ENCODE measurements at places on chromosomes 3 and 15.

GRCh38 chr15:68383161-68384074 is 48.5 kb downstream of the ITGA11 start:
- DNase-seq = peak; percentile 51

DNA sequence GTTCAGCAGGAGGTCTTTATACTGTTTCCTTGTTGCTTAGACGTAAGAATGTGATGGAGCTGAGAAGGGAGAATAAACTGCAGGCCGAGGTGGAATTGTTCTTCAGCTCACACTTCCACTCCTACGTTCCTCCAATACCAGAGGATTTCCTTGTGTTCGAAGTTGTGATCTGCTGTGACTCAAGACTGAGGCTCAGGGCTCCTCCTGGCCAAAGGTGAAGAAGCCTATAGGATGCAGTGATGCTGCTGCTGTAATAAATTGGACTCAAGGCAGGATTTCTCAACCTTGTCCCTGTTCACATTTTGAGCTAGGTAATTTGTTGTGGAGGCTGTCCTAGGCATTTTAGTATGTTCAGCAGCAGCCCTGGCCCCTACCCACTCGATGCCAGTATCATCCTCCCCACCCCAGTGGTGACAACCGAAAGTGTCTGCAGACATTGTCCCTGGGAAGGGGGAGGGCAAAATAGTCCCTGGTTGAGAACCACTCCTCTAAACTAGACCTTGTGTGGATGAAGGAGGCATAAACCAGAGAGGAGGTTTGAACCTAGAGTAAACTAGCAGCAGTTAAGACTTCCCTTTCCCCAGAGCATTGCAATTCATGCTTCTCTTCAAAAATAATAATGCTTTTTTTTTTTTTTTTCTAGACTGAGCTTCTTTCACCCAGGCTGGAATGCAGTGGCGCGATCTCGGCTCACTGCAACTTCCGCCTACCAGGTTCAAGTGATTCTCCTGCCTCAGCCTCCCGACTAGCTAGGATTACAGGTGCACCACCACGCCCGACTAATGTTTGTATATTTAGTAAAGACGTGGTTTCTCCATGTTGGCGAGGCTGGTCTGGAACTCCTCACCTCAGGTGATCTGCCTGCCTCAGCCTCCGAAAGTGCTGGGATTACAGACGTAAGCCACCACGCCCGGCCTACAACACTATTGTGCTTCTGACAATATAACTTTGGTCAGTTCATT is 11.1 kb downstream of the RAP2B start:
- no peak for DNase-seq

DNA sequence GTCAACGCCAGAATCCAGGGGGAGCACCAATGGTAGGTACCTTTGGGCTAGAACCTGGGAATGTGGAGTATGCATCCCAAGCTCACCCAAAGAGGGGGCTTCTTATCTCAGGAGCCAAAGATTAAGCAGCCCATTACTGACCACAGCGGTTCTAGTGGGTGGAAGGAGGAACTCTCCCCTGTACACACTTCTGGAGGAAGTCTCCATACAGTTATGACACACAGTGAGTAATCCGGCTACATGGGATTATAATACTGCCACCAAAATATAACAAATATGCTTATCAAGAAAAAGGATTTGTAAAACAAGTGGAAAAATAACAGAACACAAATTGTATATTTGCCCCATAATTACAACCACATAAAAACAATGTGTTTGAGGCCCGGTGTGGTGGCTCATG is 8.4 kb downstream of the MYO1E start:
- no peak for DNase-seq

DNA sequence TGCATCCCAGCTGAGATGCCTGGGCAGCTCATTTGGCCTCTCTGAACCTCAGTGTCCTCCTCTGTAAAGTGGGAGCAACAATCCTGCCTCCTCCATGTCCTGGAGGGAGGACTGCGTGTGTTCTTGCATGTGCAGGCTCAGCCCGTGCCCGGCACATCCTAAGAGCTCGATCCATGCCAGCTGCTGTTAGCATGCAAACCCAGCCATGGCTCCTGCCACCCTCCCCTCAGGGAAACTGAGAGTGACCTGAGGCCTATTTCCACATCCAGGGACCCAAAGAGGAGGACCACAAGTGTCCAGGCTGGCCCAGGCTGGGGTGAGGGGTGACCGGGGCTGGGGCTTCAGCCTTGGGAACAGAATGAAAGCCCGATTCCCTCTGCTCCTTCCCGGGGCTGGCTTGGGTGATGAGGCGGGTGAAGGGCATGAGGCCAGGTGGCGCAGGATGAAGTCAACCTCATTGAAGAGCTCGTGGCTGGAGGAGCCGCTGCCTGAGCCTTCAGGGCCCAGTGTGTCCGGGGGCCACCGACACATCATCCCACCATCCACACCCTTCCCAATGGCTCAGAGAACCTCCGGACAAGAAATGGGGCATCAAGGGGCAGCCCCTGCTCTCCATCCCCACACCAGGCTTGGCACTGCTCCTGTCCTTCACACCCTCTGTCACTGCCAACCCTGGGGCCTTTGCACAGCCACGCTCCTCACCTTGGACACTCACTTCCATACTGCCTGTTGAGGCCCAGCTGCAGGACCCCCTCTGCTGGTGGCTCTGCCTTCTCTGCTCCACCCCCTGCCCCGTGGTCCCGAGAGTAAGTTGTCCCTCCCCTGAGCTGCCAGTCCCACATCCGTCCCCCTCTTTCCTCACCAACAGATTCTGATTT is 42.5 kb downstream of the ADAMTS7 start:
- DNase-seq = no peak

DNA sequence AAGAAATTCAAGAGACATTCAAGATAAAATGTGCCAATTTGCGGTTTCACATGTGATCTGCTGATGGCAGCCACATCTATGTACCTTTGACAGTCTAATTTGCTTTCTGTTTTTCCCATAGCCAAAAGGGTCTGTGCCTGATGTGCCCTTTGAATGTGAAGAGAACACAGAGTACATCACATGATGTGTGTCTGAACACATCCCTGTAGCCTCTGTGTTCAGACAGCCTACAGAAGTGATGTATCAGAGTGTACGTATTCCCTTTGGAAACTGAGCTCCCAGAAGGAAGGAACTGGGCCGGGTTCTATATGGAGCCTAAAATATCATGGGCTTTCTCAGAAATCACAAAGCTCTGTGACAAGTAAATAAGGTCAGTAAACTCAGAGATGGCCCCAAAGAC is 52.4 kb downstream of the BOC start:
- no peak for DNase-seq

- no peak for DNase-seq
Measured at GRCh38 chr15:34656005-34656796, 72.8 kb upstream of the GOLGA8B start.

- DNase-seq = no peak
Measured at GRCh38 chr15:90248789-90249202, 560 bp upstream of the TTLL13 start.

DNA sequence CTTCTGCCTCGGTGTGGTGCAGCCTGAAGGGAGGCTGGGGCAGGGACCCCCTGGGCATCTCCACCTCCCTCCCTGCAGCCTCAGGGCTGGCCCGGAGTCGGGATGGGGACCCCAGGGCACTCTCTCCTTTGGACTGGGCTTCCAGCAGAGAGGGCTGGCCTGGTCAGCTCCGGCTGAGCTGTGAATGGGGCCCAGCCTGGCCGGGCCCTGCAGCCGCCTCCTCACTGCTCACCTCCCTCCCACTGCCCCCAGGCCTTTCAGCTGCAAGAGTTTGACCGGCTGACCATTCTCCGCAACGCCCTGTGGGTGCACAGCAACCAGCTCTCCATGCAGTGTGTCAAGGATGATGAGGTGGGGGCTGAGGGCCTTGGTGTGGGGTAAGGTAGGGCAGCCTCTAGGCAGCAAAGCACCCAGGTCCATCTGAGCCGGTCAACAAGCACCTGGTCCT is 36.0 kb downstream of the PSTPIP1 start:
- DNase-seq = no peak

- DNase-seq = no peak
Measured at GRCh38 chr3:160804762-160805161, 48.7 kb downstream of the PPM1L start.

DNA sequence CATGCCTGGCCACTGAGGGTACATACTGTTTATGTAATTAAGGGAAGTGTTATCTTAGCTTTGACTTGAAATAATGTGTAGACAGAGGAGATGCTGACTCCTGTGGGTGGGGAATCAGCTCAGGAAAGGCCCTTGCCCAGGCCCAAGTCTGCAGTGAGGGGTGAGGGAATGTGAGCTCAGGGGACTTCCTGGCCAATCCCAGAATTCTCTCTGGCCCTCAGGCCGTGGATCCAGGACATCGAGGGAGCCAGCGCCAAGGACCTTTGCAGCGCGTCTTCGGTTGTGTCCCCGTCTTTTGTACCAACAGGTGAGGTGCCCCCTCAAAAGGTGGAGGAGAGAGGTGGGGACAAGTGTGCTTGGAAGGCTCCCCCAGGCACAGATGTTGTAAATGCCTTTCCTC is 6.4 kb downstream of the CIB1 start:
- no peak for DNase-seq

GRCh38 chr15:74193299-74193718 is 9.3 kb downstream of the STRA6 start:
- no peak for DNase-seq

GRCh38 chr3:13850161-13850945 is 29.5 kb downstream of the WNT7A start:
- DNase-seq = no peak

DNA sequence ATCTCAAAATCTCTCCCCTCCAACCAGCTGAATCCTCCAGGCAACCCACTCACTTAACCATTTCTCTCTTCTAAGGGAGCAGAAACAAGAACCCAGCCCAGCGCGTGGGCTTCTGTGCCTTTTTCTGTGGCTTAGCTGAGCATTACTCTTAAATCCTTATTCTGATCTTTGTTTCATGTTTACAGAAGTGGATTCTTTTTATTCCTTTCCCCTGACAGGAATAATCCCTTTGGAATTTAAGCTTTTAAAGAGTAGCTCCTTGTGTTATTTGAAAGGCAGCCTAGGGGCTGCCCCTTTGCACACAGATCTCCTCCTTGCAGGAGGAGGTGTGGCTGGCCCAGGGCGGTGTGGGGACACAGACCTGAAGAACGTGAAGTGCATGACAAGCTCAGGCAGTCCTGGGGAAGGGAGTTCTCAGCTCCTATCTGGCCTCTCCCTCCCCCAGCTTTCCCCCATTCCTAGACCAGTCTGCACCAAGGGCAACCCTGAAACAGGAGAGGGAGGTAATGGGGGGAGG is 77.1 kb upstream of the UBE2E1 start:
- DNase-seq = no peak

- DNase-seq = no peak
Measured at GRCh38 chr15:77181305-77182074, 110.6 kb upstream of the TSPAN3 start.

DNA sequence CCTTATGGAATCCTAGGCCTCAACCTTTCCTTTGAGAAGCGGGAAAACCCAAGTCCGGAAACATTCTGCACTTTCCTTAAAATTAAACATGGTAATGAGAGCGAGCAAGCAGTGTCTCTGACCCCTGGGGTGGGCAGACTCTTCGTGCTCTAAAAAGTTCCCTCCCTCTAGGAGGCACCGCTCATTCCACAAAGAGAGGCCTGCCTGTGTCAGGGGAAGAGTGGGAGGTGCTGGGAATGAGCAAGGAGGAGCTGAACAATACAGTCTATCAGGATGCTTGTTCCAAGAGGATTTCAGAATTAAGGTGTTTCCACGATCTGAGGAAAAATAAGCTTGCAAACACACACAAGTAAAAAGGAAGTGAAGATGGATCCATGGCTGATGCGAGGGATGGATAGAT is 6.0 kb upstream of the RLBP1 start:
- DNase-seq = no peak

DNA sequence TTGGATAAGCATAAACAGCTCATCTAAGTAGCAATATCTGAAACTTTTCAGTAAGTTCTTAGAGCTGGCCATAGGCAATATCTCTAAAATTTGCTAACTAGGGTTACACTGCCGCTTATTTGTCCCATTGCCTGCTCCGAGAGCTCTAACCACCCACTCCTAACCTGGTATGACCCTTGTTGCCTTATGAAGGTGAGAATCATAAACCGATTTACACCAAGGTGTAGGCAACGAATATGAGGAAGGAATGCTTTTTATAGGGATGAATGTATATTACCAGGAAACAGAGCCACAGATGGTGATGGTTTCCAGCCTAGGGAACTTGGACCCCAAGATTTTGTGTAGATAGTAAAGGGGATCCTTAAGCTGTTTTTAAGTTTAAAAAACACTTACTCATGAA is 440.9 kb downstream of the PDCD6IP start:
- no peak for DNase-seq

DNA sequence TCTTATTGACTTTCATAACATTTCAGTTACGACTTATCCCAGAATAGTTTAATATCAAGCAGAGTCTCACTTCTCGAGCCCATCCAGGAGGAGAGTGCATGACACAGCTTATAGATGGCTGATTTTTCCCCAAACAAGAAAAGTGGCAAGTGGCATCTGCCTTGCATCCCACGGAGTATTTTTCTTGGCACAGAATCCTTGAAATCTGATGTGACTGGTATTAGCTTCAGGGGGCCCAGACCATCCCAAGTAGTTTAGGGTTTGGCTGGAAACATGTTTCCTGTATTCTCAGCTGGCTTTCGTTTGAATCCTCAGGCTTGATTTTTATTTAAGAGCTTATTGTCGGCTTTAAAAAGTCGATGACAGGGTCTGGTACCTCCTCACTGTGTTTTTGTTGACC is 20.7 kb upstream of the FBXL22 start:
- DNase-seq = no peak

DNA sequence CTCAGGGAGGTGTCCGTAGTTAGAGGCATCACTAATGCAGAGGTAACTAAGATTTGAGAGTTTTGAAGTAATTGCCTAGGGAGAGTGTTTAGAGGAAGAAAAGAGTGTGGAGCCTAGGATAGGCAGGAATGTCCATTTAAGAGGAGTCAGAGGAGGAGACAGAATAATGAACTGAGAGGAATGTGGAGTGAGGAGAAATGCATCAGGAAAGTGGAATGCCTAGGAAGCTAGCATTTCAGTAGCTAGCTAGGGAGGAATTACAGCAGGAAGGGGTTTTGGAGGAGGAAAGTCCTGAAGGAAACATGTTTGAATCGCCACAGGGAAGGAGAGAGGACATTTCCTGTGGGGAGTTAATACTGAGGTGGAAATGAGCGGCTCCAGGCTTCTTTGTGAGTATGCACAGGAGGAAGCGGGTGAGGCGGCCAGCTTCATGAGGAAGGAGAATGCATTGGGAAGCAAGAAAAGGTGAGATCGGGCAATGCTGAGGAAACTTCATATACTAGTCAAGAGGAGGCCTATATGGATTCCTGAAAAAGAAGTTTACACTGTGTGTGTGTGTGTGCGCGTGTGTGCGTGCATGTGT is 154.3 kb downstream of the TMEM108 start:
- DNase-seq = no peak

DNA sequence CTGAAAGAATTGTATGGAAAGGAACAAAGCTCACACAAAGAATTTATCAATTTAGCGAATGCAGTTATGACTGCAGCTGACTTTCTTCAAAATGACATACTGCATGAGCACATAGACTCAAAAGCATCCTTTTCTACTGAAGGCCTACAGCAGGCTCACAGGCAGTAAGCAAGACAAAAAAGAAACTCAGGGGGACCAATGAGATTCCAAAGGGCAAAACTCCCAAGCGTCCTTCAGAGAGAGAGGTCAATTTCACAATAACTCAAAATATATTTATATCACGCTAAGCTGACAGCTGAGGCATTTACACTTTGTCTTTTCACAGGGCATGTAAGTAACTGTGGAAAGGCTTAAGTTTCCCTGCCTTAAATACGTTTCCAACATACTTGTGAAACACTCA is 427.9 kb upstream of the RASGRP1 start:
- no peak for DNase-seq

- peak; percentile 82 for DNase-seq
Measured at GRCh38 chr3:10026084-10026890, at the start of gene FANCD2. TSS of gene FANCD2 (plus strand) at chr3:10026437. CDS start at chr3:10028658, 2,221 bp downstream.
